ENCODE measurements at places on chromosomes 4 and X.
A peak's percentile ranks its signal among the peaks of the same experiment; 100 is the strongest.

DNA sequence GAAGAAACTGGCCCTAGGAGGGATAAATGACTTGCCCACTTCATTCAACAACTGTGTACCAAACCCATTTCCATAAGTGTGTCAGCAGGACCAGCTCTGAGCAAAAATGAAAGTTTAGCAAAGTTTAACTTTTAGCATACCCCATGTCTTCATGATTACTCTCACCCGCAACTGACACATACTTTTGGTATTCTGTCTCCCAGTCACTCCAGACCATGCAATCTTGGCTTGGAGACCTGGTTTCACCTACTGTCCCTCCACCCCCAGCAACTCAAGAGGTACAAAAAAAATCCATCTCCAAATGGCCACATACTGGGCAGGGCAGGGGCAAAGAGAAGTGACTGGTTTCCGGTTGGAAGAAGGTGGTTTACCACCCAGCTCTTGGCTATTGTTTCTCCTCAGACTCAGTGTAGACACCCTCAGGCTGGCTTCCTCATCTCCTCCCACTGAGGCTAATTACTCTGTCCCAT lies 79.8 kb downstream of the RLIM start:
- no peak for DNase-seq

- DNase-seq = no peak
Observed at GRCh38 chr4:63049726-63050125, 1359.5 kb downstream of the TECRL start.

GRCh38 chr4:171794528-171794927 lies 18.7 kb upstream of the GALNTL6 start:
- DNase-seq = no peak

- DNase-seq = no peak
Observed at GRCh38 chr4:48375651-48376304, 34.4 kb downstream of the SLAIN2 start.

DNA sequence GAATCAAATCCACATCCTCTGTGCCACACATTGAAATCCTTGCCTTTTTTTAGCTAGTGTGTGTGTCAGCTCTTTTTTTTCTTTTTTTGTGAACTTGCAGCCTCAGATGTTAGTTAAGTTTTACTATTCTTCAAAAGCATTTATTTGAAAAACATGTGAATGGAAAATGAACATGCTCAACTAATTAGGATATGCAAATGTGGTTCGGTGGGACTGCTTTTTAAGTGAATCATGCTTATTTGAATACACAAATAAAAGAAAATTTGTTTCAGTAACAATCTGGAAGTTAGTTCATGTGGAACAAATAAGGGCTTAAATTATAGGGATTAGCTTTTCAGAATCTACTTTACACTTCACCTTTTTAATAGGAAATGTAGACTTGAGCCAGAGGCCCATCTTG lies 751.5 kb upstream of the FAM241A start:
- DNase-seq = no peak

DNA sequence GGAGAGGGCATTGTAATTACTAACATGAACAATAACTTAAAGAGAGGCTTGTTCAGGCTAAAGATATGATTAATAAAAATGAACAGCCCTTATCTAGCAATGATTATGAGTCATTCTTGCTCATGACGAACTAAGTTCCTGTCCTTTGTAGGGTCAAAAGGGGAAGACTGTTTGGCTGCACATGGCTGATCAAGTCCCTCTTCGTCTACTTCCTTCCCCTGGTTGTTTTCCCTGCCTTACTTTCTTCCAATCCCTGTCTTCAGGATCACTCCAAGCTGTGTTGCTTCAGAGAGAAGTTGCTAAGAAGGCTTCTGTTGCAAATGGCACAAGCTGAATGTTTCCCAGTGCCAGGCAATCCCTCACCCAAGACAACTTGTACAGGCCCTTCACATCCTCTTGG lies 115.0 kb upstream of the HS3ST1 start:
- no peak for DNase-seq

DNA sequence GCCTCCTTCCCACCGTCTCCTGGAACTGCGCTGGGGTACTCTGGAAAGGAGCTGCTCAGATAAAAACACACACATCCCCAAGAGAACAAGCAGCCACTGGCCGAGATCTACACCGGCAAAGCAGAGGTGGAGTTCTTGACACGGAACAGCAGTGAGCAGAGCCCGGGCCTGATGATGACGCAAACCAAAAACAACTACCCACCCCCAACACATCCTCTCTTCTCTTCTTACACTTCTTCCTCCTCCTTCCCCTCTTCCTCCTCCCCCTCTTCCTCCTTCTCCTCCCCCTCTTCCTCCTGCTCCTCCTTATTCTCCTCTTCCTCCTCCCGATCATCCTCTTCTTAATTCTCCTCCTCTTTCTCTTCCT lies 4.6 kb downstream of the PNMA5 start:
- no peak for DNase-seq

- peak; percentile 52 for DNase-seq
Observed at GRCh38 chr4:77047037-77047436, 28.8 kb downstream of the CCNI start.

- DNase-seq = no peak
Observed at GRCh38 chr4:7701866-7702649, 237.6 kb downstream of the AFAP1 start.

GRCh38 chr4:145791988-145792387 lies 112.0 kb downstream of the C4orf51 start:
- DNase-seq = no peak

DNA sequence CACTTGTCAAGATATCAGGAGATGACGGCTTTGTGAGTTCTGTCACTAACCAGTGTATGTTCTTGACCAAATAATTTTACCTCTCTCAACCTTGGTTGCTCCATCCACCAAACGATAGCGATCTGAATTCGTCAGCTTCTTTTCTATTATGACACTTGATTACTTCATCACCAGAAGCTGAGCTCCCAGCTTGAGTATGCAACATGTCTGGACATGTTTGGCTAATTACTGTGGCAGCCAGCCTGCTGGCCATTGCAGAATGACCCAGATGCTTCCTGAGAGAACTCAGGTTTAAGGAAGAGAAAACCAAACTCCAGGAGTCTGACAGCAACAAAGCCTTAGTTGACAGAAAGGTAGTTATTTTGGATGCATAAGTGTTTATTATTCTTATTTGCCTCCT lies 46.4 kb upstream of the PARM1 start:
- DNase-seq = no peak

Data from hematopoietic multipotent progenitor cell treated with erythropoietin and hydrocortisone succinate and interleukin-3 and kit ligand, for 8 days (in vitro differentiated cells).